Activated naive CD8-positive, alpha-beta T cell treated with anti-CD3 and anti-CD28 coated beads for 36 hours (primary cell): ENCODE measurements at places on chromosomes 2 and 18. TPM values are rescaled to one million over a fixed set of nuclear protein-coding genes. Genes with fewer than 3 reads are reported as not detected.

The RSAD2 gene
- 10.0 TPM for total RNA-seq

The GBX2 gene
- not detected for total RNA-seq

- no peak overlapping the region for H3K4me3 ChIP-seq
- DNase-seq, result no peak
- H3K4me1 ChIP-seq, result no peaks in the 10 kb centered on the region
- H3K27me3 ChIP-seq, result no peaks in the 10 kb centered on the region
Observed at GRCh38 chr2:183390109-183390508, 265.9 kb downstream of the NUP35 start.

DNA sequence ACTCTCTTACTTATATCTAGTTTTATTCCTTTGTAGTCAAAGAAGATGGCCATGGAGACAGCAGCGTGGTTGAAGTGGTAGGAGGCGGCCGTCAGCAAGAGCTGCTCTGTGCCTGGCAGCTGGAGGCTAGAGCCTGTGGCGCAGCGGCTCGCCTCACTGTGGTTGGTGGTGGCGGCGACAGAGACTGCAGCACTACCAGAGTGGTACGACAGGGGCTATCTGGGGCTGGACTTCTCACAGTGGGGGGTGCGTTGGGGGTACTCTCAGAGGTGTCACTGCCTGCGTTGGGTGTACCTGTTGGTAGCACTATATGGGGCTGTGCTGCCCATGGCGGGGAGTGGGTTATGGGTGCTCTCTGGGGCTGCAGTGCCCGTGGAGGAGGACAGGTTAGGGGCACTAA lies 8.5 kb upstream of the ANKRD62 start:
- DNase-seq, result no peak
- no peak overlapping the region for H3K27ac ChIP-seq
- no peaks in the 10 kb centered on the region for H3K4me1 ChIP-seq
- H3K36me3 ChIP-seq, result no peaks in the 10 kb centered on the region
- H3K27me3 ChIP-seq, result no peaks in the 10 kb centered on the region

- no peak overlapping the region for H3K4me3 ChIP-seq
- H3K4me1 ChIP-seq, result peaks cover 16% of the 10 kb centered on the region
- no peak for DNase-seq
- no peaks in the 10 kb centered on the region for H3K36me3 ChIP-seq
Observed at GRCh38 chr2:109052922-109053321, 63.9 kb upstream of the EDAR start.

The POTEJ gene
- total RNA-seq, result not detected

The MERTK gene
- total RNA-seq, result 0.44 TPM

- H3K27me3 ChIP-seq, result no peaks in the 10 kb centered on the region
- H3K27ac ChIP-seq, result no peak overlapping the region
- no peak overlapping the region for H3K4me3 ChIP-seq
- no peaks in the 10 kb centered on the region for H3K36me3 ChIP-seq
- no peaks in the 10 kb centered on the region for H3K4me1 ChIP-seq
- no peak for DNase-seq
Observed at GRCh38 chr18:9643549-9643948, 29.2 kb upstream of the PPP4R1 start.

The RGPD3 gene
- not detected for total RNA-seq

DNA sequence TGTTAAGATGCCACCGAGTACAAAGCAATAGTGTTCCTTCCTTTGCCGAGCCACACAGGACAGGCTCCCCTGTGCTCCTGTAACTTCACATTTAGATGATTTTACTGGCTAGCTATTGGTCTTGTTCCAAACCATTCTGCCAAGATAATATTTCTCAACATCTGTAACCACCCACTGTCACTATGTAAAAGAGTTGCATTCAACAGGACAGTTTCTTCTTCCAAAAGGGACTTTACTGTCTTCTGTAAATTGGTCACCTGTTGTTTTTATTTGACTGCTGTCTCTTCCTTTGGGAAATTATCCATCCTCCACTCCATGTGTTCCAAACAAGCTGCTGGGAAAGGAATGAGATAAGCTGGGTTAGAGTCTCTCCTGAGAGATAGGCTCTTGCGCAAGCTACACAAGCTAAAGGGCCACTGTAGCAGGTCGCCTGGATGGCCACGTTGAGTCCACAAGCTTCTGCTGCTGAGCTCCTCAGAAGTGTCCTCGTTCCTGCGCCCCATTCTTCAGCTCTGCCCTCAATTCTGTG lies 14.4 kb upstream of the BZW1 start:
- H3K27me3 ChIP-seq, result no peaks in the 10 kb centered on the region
- H3K27ac ChIP-seq, result no peak overlapping the region
- no peak for DNase-seq
- H3K4me1 ChIP-seq, result peaks cover 4% of the 10 kb centered on the region

GRCh38 chr2:66436581-66437001 lies 1.7 kb downstream of the MEIS1 start:
- H3K4me3 ChIP-seq, result no peak overlapping the region
- H3K4me1 ChIP-seq, result peaks cover 36% of the 10 kb centered on the region
- no peak for DNase-seq
- H3K36me3 ChIP-seq, result peaks cover 4% of the 10 kb centered on the region
- peaks cover 99% of the 10 kb centered on the region for H3K27me3 ChIP-seq
- H3K27ac ChIP-seq, result no peak overlapping the region

DNA sequence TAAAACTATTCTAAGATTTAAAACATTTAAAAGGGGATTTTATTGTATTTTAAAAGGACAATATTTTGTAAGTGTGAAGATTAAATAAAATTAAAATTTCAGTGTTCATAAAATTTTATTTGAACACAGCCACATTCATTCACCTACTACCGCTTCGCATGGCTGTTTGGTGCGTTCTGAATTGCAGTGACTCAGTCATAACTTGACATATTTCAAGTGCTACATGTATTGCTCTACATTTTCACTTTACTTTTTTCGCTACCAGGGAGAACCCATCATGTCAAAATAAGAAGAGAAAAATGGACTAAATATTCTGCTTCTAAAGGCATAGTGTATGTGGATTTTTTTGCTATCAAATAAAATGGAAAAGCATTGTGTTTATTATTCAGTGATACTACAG lies 8.7 kb downstream of the PTH2R start:
- no peaks in the 10 kb centered on the region for H3K4me1 ChIP-seq
- H3K4me3 ChIP-seq, result no peak overlapping the region
- H3K27me3 ChIP-seq, result peaks cover 11% of the 10 kb centered on the region
- no peaks in the 10 kb centered on the region for H3K36me3 ChIP-seq

GRCh38 chr2:238027591-238028415 lies 33.0 kb upstream of the SCLY start:
- H3K36me3 ChIP-seq, result peaks cover 33% of the 10 kb centered on the region
- no peak overlapping the region for H3K4me3 ChIP-seq
- no peak overlapping the region for H3K27ac ChIP-seq
- no peaks in the 10 kb centered on the region for H3K27me3 ChIP-seq

DNA sequence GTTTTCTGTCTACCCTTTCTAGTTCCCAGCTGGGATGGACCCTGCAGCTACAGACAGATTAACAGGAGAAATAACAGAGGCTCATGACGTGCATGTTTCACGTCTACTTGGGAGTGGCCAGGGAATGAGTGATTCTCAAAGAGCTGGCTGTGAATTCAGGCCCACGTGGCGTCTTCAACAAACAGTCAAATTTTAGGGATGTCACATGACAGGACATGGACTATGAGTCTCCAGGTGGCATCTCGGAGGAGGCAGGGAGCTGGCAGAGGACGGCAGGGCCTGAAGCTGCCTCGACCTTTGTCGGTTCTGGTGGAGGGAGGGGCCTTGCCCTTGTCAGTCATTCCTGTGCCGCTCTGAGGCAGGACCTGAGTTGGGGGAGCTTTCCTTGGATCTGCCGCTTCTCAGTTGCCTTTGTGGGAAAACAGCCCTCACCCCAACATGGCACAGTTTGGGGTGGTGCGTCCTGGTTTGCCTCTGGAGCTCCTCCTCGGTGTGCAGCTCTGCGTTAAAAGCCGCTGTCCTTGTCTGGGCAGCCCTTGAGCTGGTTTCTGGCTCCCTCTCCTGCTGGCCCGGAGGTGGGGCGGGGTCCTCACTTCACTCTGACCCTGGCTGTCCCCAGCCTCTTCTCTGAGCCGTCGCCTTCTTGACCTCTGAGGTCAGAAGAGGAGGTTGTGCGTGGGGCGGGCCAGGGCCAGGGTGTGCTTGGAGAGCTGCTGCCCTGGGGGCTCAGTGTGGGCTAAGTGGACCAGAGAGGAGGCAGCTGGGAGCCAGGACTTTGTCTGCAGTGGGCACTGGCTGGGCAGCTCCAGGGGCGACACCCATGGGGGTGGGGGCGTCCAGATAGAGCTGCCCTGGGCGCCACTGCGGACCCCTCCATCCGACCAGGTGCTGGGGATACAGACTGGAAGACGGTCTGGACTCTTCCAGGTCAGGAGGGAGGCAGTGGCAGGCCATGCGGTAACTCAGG lies 12.1 kb upstream of the GAL3ST2 start:
- no peaks in the 10 kb centered on the region for H3K27me3 ChIP-seq
- peaks cover 10% of the 10 kb centered on the region for H3K36me3 ChIP-seq
- no peak overlapping the region for H3K4me3 ChIP-seq
- H3K27ac ChIP-seq, result no peak overlapping the region
- no peak for DNase-seq

The ONECUT2 gene
- total RNA-seq, result not detected
